Hepatocyte (in vitro differentiated cells): ENCODE measurements at places on chromosomes 7 and 10. TPM values are rescaled to one million over a fixed set of nuclear protein-coding genes. Genes with fewer than 3 reads are reported as not detected.

Gene HOXA11
- 6.4 and 9.6 TPM in 2 replicates for total RNA-seq

Gene NACAD
- 1.2 and 1.4 TPM in 2 replicates for total RNA-seq

Gene BHLHA15
- total RNA-seq: 0.92 and 2.3 TPM in 2 replicates

Gene OPN4
- total RNA-seq: not detected in 2 replicates

Gene CRYGN
- total RNA-seq: not detected in 2 replicates

Gene RBP4
- 494 and 527 TPM in 2 replicates for total RNA-seq

Gene GET4
- total RNA-seq: 46.3 and 48.3 TPM in 2 replicates
